A673 (cell line): ENCODE measurements at places on chromosomes 2 and 18. TPM values are rescaled to one million over a fixed set of nuclear protein-coding genes. Genes with fewer than 3 reads are reported as not detected.

SMC6 gene
- total RNA-seq: 49.5 and 49.6 TPM in 2 replicates

COL4A4 gene
- 0.11 TPM in 1 of 2 replicates, not detected in the other for total RNA-seq

ITSN2 gene
- total RNA-seq: 16.4 and 21.4 TPM in 2 replicates

CAPN14 gene
- total RNA-seq: 0.13 and 0.35 TPM in 2 replicates

TLX2 gene
- total RNA-seq: not detected in 2 replicates

CCDC148 gene
- total RNA-seq: 0.90 and 0.92 TPM in 2 replicates

HOXD13 gene
- 32.7 and 33.8 TPM in 2 replicates for total RNA-seq

MAIP1 gene
- total RNA-seq: 31.0 TPM in 2 replicates

DNA sequence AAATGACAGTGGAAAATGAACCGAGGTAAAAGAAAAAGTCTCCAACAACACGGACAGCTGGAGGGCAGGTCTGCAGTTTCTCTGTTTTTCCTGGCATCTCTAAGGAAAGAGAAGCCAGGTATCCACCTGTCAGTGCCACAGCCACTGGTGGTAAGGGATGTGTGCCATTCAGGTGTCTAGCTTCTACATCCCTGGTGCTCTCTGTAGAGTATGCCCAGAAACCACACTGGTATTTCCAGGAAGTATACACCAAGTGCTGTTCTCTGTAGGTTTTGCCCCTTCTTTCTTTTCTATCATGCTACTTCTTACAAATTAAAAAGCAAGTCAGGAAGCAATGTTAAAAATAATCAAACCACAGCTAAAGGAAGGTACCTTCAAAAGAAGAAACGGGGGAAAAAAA is 7.6 kb upstream of the AGFG1 start:
- DNase-seq: no peak
- H3K27ac ChIP-seq: no peak overlapping the region
- no peaks in the 10 kb centered on the region for H3K27me3 ChIP-seq
- no peak overlapping the region for H3K4me3 ChIP-seq
- H3K36me3 ChIP-seq: no peaks in the 10 kb centered on the region

DNA sequence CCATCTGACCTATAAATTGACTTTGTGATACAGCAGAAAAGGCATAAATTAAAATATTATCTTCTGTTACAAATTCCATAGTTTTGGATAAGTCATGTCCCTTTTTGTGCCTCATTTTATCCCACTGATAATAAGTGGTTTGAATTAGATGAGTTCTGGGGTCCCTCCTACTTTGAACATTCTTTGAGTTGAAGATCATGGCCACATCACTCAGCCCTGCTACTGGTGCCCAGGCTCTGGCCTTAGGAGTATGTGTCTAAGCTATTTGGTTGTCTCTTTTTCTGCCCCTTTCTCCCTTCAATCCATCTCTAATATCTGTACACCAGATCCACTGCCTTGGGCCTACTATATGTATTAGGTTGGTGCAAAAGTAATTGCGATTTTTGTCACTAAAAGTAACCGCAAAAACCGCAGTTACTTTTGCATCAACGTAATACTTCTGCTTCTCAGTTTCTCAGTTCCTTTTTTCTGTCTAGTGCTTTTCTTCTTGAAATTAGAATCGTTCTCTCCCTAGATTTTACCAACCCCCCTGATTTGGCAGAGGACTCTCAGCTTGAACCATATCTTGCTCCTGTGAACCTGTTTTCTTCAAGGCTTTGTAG is 362.5 kb upstream of the TNP1 start:
- no peak overlapping the region for H3K4me3 ChIP-seq
- H3K4me1 ChIP-seq: peaks cover 20% of the 10 kb centered on the region
- no peaks in the 10 kb centered on the region for H3K36me3 ChIP-seq
- H3K27ac ChIP-seq: peak overlapping the region; percentile 61

- no peak overlapping the region for H3K27ac ChIP-seq
- peak; percentile 78 for DNase-seq
- H3K36me3 ChIP-seq: no peaks in the 10 kb centered on the region
- no peaks in the 10 kb centered on the region for H3K4me1 ChIP-seq
Measured at GRCh38 chr2:38274286-38275276, 102.5 kb downstream of the ATL2 start.

- no peak overlapping the region for H3K4me3 ChIP-seq
- peak; percentile 22 for DNase-seq
- no peak overlapping the region for H3K27ac ChIP-seq
- no peaks in the 10 kb centered on the region for H3K27me3 ChIP-seq
- no peaks in the 10 kb centered on the region for H3K4me1 ChIP-seq
Measured at GRCh38 chr2:70002241-70002899, 40.9 kb upstream of the ASPRV1 start.

- H3K27ac ChIP-seq: no peak overlapping the region
- no peaks in the 10 kb centered on the region for H3K4me1 ChIP-seq
- no peak overlapping the region for H3K4me3 ChIP-seq
- no peak for DNase-seq
- no peaks in the 10 kb centered on the region for H3K27me3 ChIP-seq
Measured at GRCh38 chr2:6036211-6036610, 344.0 kb downstream of the SOX11 start.

DNA sequence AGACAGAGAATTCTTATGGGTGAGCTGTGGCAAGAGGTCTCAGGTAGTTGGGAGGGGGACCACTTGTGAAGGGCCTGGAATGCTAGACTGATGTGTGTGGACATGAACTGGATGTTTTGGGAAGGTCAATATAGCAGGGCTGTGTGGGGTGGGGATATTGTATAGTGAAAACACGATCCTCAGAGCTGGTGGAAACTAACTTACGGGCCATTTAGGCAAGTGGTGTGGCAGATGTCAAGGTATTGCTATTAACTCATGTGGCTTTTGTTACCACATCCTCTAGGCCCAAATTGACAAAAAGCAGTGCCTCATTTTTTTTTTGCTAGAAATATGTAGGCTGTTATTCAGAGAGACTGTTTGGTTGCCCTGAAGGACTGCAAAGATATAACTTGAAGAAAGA is 8.0 kb upstream of the GALNT1 start:
- H3K27me3 ChIP-seq: no peaks in the 10 kb centered on the region
- no peak for DNase-seq
- H3K27ac ChIP-seq: no peak overlapping the region
- H3K36me3 ChIP-seq: no peaks in the 10 kb centered on the region
- no peaks in the 10 kb centered on the region for H3K4me1 ChIP-seq

GRCh38 chr2:29056452-29056851 is 17.9 kb downstream of the PCARE start:
- no peak overlapping the region for H3K4me3 ChIP-seq
- no peaks in the 10 kb centered on the region for H3K36me3 ChIP-seq
- no peaks in the 10 kb centered on the region for H3K4me1 ChIP-seq
- H3K27ac ChIP-seq: no peak overlapping the region

DNA sequence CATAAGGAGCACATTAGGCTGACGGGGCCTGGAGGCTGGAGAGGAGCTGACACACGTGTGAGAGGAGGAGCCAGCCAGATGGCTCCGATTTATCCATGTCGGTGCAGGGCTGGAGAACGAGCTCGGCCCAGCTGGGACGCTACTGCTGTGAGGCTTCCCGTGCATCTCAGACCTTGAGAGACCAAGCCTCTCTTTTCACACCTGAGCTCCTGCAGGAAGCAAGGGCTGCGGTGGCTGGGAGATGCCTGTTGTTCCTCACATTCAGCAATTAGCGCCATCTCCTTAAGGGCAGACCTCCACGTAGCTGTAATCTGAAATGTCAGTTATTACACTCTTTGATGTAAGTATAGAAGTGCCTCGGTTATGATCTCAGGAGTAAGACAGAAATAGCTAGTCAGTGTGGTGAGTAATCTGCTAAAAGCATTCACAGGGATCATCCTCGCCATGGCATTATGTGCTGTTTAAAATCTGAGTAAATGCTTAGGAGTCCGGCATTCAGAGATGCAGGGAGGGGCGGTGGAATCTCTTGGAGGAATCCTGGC is 107.9 kb downstream of the PRKCE start:
- H3K4me3 ChIP-seq: no peak overlapping the region
- H3K27me3 ChIP-seq: no peaks in the 10 kb centered on the region
- H3K36me3 ChIP-seq: no peaks in the 10 kb centered on the region
- DNase-seq: no peak
- no peak overlapping the region for H3K27ac ChIP-seq

DNA sequence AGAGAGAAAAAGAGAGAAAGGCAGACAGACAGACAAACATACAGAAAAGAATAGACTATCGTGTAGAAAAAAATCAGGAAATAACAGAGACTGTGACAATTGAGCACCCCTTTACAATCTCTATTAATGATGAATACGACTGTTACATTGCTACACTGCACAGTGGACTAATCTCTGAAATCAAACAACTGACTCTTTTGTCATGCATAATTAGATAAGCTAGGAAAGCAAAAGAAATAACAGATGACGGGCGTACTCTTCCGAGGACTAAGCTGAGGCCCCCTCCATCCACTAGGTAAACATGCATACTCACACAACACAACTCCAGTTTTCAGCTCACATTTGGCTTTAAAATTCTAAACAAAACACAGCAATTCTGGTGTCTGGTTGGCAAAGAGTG is 267.0 kb downstream of the NOL4 start:
- H3K4me1 ChIP-seq: peaks cover 9% of the 10 kb centered on the region
- peak; percentile 15 for DNase-seq
- H3K4me3 ChIP-seq: no peak overlapping the region
- H3K27me3 ChIP-seq: no peaks in the 10 kb centered on the region
- no peak overlapping the region for H3K27ac ChIP-seq

DNA sequence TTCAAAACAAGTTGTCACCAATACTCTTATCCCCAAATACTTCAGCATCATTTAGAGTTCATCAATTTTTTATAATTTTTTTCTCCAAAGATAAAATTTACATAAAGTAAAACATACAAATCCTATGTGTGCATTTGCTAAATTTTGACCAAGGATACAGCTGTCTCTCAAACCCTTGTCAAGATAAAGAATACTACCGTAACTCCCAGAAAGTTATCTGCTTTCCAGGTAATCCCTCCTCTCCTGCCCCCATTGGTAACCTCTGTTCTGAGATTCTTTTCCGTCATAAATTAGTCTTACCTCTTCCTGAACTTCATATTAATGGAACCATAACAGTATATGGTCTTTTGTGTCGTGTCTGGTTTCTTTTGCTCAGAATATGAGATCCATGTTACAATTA is 49.2 kb downstream of the BCL2L11 start:
- peaks cover 5% of the 10 kb centered on the region for H3K4me1 ChIP-seq
- no peak for DNase-seq
- no peak overlapping the region for H3K4me3 ChIP-seq

- DNase-seq: no peak
- no peak overlapping the region for H3K27ac ChIP-seq
- no peaks in the 10 kb centered on the region for H3K27me3 ChIP-seq
- H3K4me3 ChIP-seq: no peak overlapping the region
Measured at GRCh38 chr18:76855594-76855993, 33.2 kb downstream of the ZNF236 start.

GRCh38 chr18:39019989-39020388 is 1454.4 kb upstream of the CELF4 start:
- no peak overlapping the region for H3K4me3 ChIP-seq
- H3K27ac ChIP-seq: no peak overlapping the region
- no peaks in the 10 kb centered on the region for H3K27me3 ChIP-seq
- H3K4me1 ChIP-seq: no peaks in the 10 kb centered on the region

GRCh38 chr18:22185273-22185672 is 15.9 kb downstream of the GATA6 start:
- H3K36me3 ChIP-seq: no peaks in the 10 kb centered on the region
- no peak for DNase-seq
- H3K4me3 ChIP-seq: no peak overlapping the region
- H3K27me3 ChIP-seq: peaks cover 50% of the 10 kb centered on the region
- H3K27ac ChIP-seq: no peak overlapping the region

GRCh38 chr2:174026122-174026845 is 61.1 kb upstream of the SP3 start:
- no peak overlapping the region for H3K4me3 ChIP-seq
- no peak for DNase-seq
- H3K4me1 ChIP-seq: peaks cover 27% of the 10 kb centered on the region
- no peaks in the 10 kb centered on the region for H3K27me3 ChIP-seq

DNA sequence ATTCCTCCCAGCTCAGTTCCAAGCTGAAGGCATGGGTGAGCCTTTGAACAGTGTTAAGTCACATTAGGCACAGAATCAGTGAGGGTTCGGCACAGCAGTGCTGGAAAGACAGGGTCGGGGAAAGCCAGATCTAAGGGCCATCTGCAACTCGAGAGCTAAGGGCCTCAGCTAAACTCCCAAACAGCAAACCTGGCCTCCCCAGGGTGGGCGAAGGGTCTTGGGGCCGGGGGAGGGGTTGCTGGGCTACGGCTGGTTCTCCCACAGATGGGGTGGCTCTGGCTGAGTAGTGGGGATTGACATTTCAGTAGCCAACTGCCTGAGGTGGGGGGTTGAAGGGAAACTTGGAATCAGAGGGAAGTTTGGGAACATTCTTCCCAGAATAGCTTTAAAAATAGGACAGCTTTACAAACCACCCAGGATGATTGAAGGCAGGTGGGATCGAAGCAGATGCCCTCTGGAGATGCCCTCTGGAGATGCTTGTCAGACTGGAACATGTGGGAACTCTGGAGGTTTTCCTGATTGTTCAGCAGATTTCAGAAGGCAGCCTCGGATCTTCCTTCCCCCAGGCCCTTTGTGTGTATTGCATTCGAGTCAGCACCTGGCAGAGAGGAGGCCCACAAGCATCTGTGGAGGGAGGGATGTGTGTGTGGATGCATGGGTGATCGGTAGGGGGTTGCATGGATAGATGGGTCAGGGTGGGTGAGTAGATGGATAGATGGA is 156.4 kb downstream of the SMAD7 start:
- H3K4me1 ChIP-seq: no peaks in the 10 kb centered on the region
- H3K27ac ChIP-seq: no peak overlapping the region
- no peaks in the 10 kb centered on the region for H3K27me3 ChIP-seq
- DNase-seq: no peak

DNA sequence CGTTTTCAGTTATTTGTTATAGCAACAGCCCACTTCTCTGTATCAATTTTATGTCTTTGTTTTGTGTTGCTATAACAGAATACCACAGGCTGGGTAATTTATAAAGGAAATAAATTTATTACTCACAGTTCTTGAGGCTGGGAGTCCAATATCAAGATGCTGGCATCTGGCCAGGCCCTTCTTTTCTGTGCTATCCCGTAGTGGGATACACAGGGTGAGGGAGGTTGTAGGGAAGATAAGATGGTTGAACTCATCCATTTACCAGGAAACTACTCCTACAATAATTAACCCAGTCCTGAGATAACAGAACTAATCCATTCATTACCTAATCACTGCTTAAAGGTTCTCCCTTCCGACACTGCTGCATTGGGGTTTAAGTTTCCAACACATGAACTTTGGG is 220.7 kb downstream of the TPGS2 start:
- DNase-seq: no peak
- H3K4me1 ChIP-seq: no peaks in the 10 kb centered on the region
- H3K27ac ChIP-seq: no peak overlapping the region
- H3K27me3 ChIP-seq: no peaks in the 10 kb centered on the region

DNA sequence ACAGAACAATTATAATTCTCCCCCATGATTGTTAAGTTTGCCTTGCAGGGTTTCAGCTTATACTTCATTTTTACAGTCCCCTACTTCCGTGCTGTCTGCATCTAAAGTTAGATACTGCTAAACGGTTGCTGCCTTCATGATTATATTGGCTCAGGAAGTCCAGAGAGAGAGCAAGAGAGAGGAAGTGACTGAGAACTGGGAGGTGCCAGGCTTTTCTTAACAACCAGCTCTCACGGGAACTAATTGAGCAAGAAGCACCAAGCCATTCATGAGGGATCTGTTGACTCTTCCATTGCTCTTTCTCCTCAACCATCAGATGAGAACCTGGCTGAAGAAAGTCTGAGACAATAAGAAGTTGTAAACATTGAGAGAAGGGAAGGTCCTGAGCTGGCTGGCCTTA is 125.5 kb upstream of the SIX2 start:
- peak; percentile 17 for DNase-seq
- H3K27me3 ChIP-seq: no peaks in the 10 kb centered on the region
- H3K36me3 ChIP-seq: no peaks in the 10 kb centered on the region
- peaks cover 4% of the 10 kb centered on the region for H3K4me1 ChIP-seq
- H3K27ac ChIP-seq: no peak overlapping the region
- no peak overlapping the region for H3K4me3 ChIP-seq
